ENCODE measurements at places on chromosomes 5 and 9. TPM values are rescaled to one million over a fixed set of nuclear protein-coding genes. Genes with fewer than 3 reads are reported as not detected.
A peak's percentile ranks its signal among the peaks of the same experiment; 100 is the strongest.

DNA sequence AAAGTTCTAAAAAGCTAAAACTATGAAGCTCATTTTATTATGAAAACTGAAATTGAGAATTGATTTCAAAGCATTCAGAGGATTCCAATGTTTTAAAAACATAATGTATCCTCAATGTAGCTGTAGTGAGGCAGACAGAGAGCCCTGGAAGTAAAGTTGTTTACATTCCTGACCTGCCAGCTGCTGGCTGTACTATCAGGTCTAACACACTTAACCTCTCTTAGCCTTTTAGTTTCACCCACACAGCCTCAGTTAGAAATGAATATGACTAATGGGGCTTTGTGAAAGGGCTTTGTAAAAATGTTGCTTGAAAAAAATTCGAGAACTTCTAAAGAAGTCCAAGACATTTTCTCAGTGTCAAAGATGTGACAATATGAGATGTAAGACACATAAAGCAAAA is 122.6 kb downstream of the FBXL17 start:
- no peaks in the 10 kb centered on the region for H3K27me3 ChIP-seq
- H3K36me3 ChIP-seq: no peaks in the 10 kb centered on the region
- no peak overlapping the region for H3K27ac ChIP-seq
- H3K4me1 ChIP-seq: no peaks in the 10 kb centered on the region
- DNase-seq: no peak

The ICE1 gene
- total RNA-seq: 27.6 TPM

GRCh38 chr5:157267025-157267424 is 1.1 kb downstream of the CYFIP2 start:
- H3K27ac ChIP-seq: no peak overlapping the region
- no peaks in the 10 kb centered on the region for H3K36me3 ChIP-seq
- no peaks in the 10 kb centered on the region for H3K27me3 ChIP-seq
- peaks cover 58% of the 10 kb centered on the region for H3K4me1 ChIP-seq

- H3K27me3 ChIP-seq: no peaks in the 10 kb centered on the region
- DNase-seq: no peak
- no peak overlapping the region for H3K4me3 ChIP-seq
- no peak overlapping the region for H3K27ac ChIP-seq
These were observed 97.4 kb upstream of the IFNK start for GRCh38 chr9:27426511-27427271.

The APBB3 gene
- total RNA-seq: 0.38 TPM

- H3K36me3 ChIP-seq: peaks cover 4% of the 10 kb centered on the region
- H3K4me3 ChIP-seq: no peak overlapping the region
- DNase-seq: no peak
- no peak overlapping the region for H3K27ac ChIP-seq
These were observed 9.8 kb downstream of the INPP5E start for GRCh38 chr9:136429683-136430491.

The ANKRD34B gene
- total RNA-seq: 0.06 TPM

- H3K27ac ChIP-seq: no peak overlapping the region
- peaks cover 21% of the 10 kb centered on the region for H3K4me1 ChIP-seq
- H3K36me3 ChIP-seq: no peaks in the 10 kb centered on the region
These were observed 56.4 kb downstream of the NEURL1B start for GRCh38 chr5:172697123-172698121.

The PFN3 gene
- total RNA-seq: not detected

GRCh38 chr9:37486616-37487548 is 1.1 kb downstream of the POLR1E start:
- H3K36me3 ChIP-seq: peaks cover 4% of the 10 kb centered on the region
- peak overlapping the region; percentile 64 for H3K27ac ChIP-seq
- no peak for DNase-seq
- no peaks in the 10 kb centered on the region for H3K27me3 ChIP-seq
- H3K4me3 ChIP-seq: peak overlapping the region; percentile 86

The LCN15 gene
- 0.29 TPM for total RNA-seq

DNA sequence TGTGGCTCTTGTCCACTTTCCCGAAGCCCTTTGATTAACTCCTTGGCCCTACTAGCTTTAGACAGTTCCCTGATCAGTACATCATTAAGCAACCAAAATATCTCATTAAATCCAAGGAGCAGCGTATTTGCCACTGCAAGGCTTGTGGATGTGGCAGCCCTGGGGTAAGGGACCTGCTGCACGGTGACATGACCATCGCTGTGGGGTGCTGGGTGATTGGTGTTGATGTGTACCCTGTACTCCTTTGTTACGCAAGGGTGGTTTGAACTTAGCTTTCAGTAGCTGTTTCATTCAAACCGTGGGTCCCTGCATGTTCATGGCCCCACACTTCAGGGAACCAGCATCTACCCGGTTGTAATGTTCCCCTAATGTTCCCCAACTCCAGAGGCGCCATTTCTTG is 41.0 kb downstream of the OTULIN start:
- H3K36me3 ChIP-seq: peaks cover 57% of the 10 kb centered on the region
- H3K4me3 ChIP-seq: no peak overlapping the region
- no peak for DNase-seq
- H3K27me3 ChIP-seq: no peaks in the 10 kb centered on the region

The FAM114A2 gene
- total RNA-seq: 17.4 TPM

The C9orf50 gene
- not detected for total RNA-seq

DNA sequence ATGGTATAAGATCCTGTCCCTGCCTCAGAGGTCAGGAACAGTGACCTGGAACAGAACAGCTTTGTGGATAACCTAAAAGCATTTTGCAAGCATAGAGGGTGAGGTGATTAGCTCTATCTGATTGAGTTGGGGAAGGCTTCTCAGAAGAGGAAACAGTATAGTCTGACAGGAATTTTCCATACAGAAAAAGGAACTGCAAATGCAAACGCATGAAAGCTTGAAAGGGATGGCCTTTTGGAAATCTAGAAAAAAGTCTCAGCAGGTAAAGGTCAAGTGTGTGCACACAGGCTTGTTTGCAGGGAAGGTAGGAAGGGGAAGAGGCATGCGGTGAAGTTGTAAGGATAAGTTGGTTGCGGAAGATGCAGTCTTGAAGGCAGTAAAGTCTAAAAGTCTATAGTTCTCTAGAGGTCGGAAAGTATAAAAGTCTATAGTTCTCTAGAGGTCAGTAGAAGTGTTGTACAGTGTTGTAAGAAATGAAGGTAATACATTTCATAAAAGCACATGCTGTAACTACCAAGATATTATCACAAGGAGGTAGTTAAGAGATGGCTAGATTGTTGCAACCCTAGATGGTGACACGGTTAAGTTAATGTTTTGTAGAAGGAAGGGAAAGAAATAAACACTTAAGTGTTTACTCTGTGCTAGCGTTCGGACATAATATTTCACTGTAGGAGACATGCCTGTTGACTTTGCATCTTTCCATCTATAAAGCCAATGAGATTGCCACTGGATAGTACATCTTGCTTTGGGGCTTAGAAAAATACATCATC is 16.7 kb upstream of the HSPB3 start:
- no peak overlapping the region for H3K27ac ChIP-seq
- no peak for DNase-seq
- H3K4me1 ChIP-seq: no peaks in the 10 kb centered on the region
- H3K27me3 ChIP-seq: no peaks in the 10 kb centered on the region
- no peak overlapping the region for H3K4me3 ChIP-seq
- H3K36me3 ChIP-seq: no peaks in the 10 kb centered on the region

The RNF224 gene
- total RNA-seq: 0.10 TPM

The DND1 gene
- total RNA-seq: 0.17 TPM

GRCh38 chr5:83711982-83712601 is 8.6 kb downstream of the HAPLN1 start:
- H3K4me3 ChIP-seq: no peak overlapping the region
- no peaks in the 10 kb centered on the region for H3K4me1 ChIP-seq
- no peaks in the 10 kb centered on the region for H3K27me3 ChIP-seq

The TERT gene
- 1.2 TPM for total RNA-seq

- DNase-seq: no peak
- no peak overlapping the region for H3K4me3 ChIP-seq
- H3K4me1 ChIP-seq: no peaks in the 10 kb centered on the region
- H3K27ac ChIP-seq: no peak overlapping the region
- no peaks in the 10 kb centered on the region for H3K36me3 ChIP-seq
These were observed 88.2 kb downstream of the PALM2AKAP2 start for GRCh38 chr9:109868207-109868606.

DNA sequence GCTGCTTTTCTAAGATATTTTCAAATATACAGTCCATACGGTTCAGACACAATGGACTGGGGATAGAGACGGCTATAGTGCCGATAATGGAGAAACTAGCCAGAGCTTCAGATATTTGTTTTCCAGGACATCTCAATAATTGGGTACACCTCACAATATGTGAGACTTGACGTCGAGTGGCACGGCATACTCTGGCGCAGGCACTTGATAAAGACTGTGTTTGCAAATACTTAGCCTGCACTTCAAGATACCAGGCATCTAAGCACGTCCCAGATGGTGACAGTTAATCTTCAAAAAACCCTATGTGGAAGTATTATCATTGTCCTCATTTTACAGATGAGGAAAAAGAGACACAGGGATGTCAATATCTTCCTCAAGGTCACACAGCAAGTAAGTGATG is 48.5 kb downstream of the SEMA5A start:
- H3K27ac ChIP-seq: no peak overlapping the region
- DNase-seq: no peak
- no peak overlapping the region for H3K4me3 ChIP-seq
- H3K36me3 ChIP-seq: no peaks in the 10 kb centered on the region
- no peaks in the 10 kb centered on the region for H3K27me3 ChIP-seq

DNA sequence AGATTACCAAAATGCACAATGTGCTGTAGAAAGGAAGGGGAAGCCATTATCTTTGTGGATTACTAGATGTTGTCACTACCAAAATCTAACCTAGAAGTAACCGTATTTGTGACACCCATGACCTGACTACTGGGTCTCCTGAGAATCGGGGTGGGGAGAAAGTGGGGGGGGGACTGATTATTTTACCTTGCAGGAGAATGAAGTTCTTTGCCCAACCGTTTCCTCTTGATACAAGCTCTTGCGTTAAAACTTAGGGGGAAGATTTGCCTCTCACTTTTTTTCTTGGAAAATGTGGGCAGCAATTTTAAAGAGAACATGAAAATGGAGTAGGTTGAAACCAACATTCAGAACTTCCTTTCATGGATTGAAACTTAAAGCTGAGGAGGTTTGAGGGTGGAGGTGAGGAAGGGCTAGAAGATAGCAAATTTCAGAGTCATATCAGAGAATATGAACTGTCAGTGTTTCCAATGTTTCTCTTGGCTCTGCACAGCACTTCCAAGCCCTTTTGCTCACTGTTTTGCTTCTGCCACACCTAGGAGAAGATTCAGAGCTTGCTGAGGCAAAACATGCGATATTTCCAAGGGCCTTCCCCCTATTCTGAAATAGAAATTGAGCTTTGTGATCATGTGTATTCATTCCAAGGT is 280.8 kb downstream of the AOPEP start:
- DNase-seq: no peak
- no peaks in the 10 kb centered on the region for H3K27me3 ChIP-seq
- 0 out of 2 replicates have a peak, but pooled peaks cover 1% of the 10 kb centered on the region for H3K36me3 ChIP-seq

DNA sequence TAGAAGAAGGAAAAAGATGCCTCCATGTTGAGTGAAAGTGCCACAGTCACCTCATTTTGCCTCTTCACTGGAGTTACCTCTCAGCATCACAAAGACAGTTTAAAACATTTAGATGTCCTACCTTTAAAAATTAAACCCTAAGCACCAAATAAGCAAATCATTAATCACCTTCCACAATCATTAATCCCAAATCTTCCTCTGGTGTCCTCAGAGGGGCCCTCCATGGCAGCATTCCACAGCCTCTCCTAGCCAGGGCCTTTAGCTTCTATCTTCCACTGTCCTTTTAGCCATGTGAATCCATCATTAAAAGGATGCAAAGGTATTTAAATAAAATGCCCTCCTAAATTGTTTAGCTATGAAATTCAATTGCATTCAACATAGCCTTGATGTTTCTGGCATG is 310.8 kb downstream of the PDE4D start:
- no peak overlapping the region for H3K27ac ChIP-seq
- H3K4me1 ChIP-seq: 0 out of 2 replicates have a peak, but pooled peaks cover 8% of the 10 kb centered on the region
- H3K27me3 ChIP-seq: no peaks in the 10 kb centered on the region
- H3K36me3 ChIP-seq: no peaks in the 10 kb centered on the region

The GSN gene
- 126 TPM for total RNA-seq

DNA sequence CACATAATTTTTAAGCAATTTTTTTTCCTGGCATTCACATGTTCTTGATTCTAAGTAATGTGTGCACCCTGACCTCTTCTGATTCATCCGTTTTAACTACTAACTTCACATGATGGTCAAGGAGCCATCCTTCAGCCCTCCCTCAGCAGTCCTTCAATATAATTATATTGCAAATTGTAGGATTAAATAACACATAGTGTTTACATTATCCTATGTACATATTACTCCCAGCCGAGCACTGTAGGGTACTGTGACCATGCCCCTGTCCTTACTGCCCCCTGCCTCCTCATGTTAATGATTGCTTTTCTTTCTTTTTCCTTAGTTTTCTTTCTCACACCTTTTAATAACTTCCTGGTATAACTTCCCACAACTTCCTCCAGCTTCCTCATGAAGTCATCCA is 96.3 kb upstream of the FANCC start:
- H3K4me1 ChIP-seq: peaks cover 19% of the 10 kb centered on the region
- no peak for DNase-seq
- H3K27me3 ChIP-seq: no peaks in the 10 kb centered on the region
- H3K36me3 ChIP-seq: no peaks in the 10 kb centered on the region
- no peak overlapping the region for H3K4me3 ChIP-seq

The CTSL gene
- total RNA-seq: 78.1 TPM

- H3K27ac ChIP-seq: no peak overlapping the region
- H3K27me3 ChIP-seq: peaks cover 22% of the 10 kb centered on the region
- no peak overlapping the region for H3K4me3 ChIP-seq
- no peaks in the 10 kb centered on the region for H3K36me3 ChIP-seq
- no peaks in the 10 kb centered on the region for H3K4me1 ChIP-seq
- DNase-seq: no peak
These were observed 7.9 kb upstream of the IL3 start for GRCh38 chr5:132052520-132052919.

GRCh38 chr9:76709020-76709419 is 55.2 kb upstream of the PCA3 start:
- H3K4me3 ChIP-seq: no peak overlapping the region
- no peaks in the 10 kb centered on the region for H3K36me3 ChIP-seq
- no peak overlapping the region for H3K27ac ChIP-seq
- no peaks in the 10 kb centered on the region for H3K27me3 ChIP-seq
- no peak for DNase-seq
- H3K4me1 ChIP-seq: no peaks in the 10 kb centered on the region

The KCNN2 gene
- not detected for total RNA-seq

GRCh38 chr5:44891116-44891515 is 82.4 kb downstream of the MRPS30 start:
- H3K36me3 ChIP-seq: no peaks in the 10 kb centered on the region
- H3K27me3 ChIP-seq: no peaks in the 10 kb centered on the region
- no peak overlapping the region for H3K27ac ChIP-seq
- DNase-seq: no peak
- no peaks in the 10 kb centered on the region for H3K4me1 ChIP-seq

GRCh38 chr5:79685627-79686026 is 4.0 kb upstream of the CMYA5 start:
- DNase-seq: no peak
- H3K27ac ChIP-seq: no peak overlapping the region
- peaks cover 5% of the 10 kb centered on the region for H3K4me1 ChIP-seq
- no peaks in the 10 kb centered on the region for H3K27me3 ChIP-seq

GRCh38 chr5:160434022-160434531 is 12.4 kb downstream of the PTTG1 start:
- no peak overlapping the region for H3K27ac ChIP-seq
- DNase-seq: peak; percentile 46
